Common myeloid progenitor, CD34-positive (primary cell): ENCODE measurements at places on chromosomes 5 and 9.
A peak's percentile ranks its signal among the peaks of the same experiment; 100 is the strongest.

DNA sequence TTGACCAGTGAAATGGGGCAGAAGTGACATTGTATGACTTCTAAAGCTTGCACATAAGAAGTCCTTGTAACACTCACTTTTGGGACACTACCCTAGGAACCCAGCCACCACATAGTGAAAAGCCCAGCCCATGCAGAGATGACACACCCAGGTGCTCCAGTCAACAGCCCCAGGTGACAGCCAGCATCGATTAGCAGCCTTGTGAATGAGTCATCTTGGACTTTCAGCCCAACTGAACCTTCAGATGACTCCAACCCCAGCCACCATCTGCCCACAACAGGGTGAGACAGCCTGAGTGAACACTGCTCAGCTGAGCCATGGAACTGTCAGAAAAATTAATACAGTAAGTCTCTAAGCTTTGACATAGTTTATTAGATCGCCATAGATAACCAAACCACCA lies 458.6 kb downstream of the ZSWIM6 start:
- H3K4me1 ChIP-seq = no peaks in the 10 kb centered on the region
- H3K27me3 ChIP-seq = no peaks in the 10 kb centered on the region
- H3K27ac ChIP-seq = no peak overlapping the region
- DNase-seq = no peak
- no peaks in the 10 kb centered on the region for H3K36me3 ChIP-seq

- peaks cover 10% of the 10 kb centered on the region for H3K4me1 ChIP-seq
- no peak overlapping the region for H3K27ac ChIP-seq
- no peaks in the 10 kb centered on the region for H3K36me3 ChIP-seq
- no peak overlapping the region for H3K4me3 ChIP-seq
- peak; percentile 51 for DNase-seq
Observed at GRCh38 chr5:158819840-158820620, 279.7 kb downstream of the EBF1 start.

- H3K4me3 ChIP-seq = peak within 1 kb of the TSS; percentile 72
- peak; percentile 92 for DNase-seq
- H3K36me3 ChIP-seq = peaks cover 6% of the 10 kb centered on the region
- no peaks in the 10 kb centered on the region for H3K27me3 ChIP-seq
- peaks cover 30% of the 10 kb centered on the region for H3K4me1 ChIP-seq
Observed at GRCh38 chr9:21334701-21335632, at the start of gene KLHL9. TSS of gene KLHL9 (minus strand) at chr9:21335404. CDS start at chr9:21334859, 545 bp downstream.

DNA sequence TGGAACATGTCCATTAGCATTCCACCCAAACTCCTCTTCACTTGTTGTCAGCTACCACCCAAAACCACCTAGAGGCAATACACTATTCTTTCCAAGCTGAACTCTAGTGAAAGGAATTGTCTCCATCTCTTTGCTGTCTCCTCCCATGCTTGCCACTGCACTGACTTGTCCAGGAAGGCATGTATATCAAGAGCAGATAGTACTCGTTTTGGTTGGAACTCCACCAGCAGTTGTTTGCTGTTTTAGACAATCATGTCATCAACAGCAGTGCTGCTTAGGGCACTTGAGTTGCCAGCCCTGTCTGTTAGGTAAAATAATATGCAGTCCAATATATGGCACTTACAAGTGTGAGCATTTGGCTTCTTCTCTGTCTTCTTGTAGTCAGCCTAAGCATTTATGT lies 80.0 kb upstream of the SAP30L start:
- no peak overlapping the region for H3K4me3 ChIP-seq
- no peak for DNase-seq
- no peaks in the 10 kb centered on the region for H3K4me1 ChIP-seq
- H3K36me3 ChIP-seq = no peaks in the 10 kb centered on the region
- no peak overlapping the region for H3K27ac ChIP-seq
- H3K27me3 ChIP-seq = no peaks in the 10 kb centered on the region

DNA sequence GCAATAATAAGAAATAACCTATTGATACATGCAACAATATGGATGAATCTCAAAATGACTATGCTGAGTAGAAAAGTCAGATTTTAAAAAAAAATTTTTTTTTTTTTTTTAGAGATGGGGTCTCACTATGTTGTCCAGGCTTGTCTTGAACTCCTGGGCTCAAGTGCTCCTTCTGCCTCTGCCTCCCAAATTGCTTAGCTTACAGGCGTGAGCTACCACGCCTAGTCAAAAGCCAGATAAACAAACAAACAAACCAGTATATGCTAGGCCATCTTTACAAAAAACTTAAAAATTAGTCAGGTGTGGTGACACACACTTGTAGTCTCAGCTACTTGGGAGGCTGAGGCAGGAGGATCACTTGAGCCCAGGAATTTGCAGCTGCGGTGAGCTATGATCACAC lies 79.0 kb downstream of the MED27 start:
- H3K4me3 ChIP-seq = no peak overlapping the region
- H3K27me3 ChIP-seq = no peaks in the 10 kb centered on the region
- no peaks in the 10 kb centered on the region for H3K36me3 ChIP-seq
- H3K4me1 ChIP-seq = peaks cover 26% of the 10 kb centered on the region
- DNase-seq = no peak

- no peaks in the 10 kb centered on the region for H3K4me1 ChIP-seq
- H3K36me3 ChIP-seq = no peaks in the 10 kb centered on the region
- H3K27ac ChIP-seq = no peak overlapping the region
- no peaks in the 10 kb centered on the region for H3K27me3 ChIP-seq
Observed at GRCh38 chr5:122145906-122146305, 16.6 kb downstream of the ZNF474 start.

GRCh38 chr9:134783699-134784039 lies 96.9 kb upstream of the FCN2 start:
- H3K27me3 ChIP-seq = no peaks in the 10 kb centered on the region
- H3K36me3 ChIP-seq = no peaks in the 10 kb centered on the region
- no peaks in the 10 kb centered on the region for H3K4me1 ChIP-seq
- H3K4me3 ChIP-seq = no peak overlapping the region
- no peak overlapping the region for H3K27ac ChIP-seq

DNA sequence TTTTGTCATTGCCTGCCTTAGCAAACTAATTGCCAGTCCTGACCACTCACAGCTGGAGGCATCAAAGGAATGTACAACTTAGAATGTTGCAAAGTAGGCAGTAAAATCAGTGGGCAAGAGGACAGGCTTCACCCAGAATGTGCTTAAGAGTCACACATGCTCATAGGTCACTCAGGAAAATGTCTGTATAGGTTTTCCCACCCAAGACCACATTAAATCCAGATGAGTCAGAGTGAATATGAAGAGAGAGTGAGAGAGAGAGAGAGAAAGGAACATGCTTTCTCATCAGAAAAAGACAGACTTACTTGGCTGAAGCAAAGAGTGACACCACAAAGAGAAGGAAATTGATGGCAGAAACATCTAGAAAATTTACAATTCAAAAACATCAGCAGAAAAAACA lies 37.9 kb downstream of the PLEKHG4B start:
- no peak overlapping the region for H3K4me3 ChIP-seq
- H3K27ac ChIP-seq = no peak overlapping the region
- H3K36me3 ChIP-seq = peaks cover 3% of the 10 kb centered on the region
- H3K27me3 ChIP-seq = no peaks in the 10 kb centered on the region
- no peak for DNase-seq

GRCh38 chr9:137793196-137793841 lies 84.3 kb upstream of the CACNA1B start:
- H3K27ac ChIP-seq = no peak overlapping the region
- peaks cover 82% of the 10 kb centered on the region for H3K36me3 ChIP-seq
- no peak overlapping the region for H3K4me3 ChIP-seq
- no peaks in the 10 kb centered on the region for H3K27me3 ChIP-seq
- DNase-seq = no peak

DNA sequence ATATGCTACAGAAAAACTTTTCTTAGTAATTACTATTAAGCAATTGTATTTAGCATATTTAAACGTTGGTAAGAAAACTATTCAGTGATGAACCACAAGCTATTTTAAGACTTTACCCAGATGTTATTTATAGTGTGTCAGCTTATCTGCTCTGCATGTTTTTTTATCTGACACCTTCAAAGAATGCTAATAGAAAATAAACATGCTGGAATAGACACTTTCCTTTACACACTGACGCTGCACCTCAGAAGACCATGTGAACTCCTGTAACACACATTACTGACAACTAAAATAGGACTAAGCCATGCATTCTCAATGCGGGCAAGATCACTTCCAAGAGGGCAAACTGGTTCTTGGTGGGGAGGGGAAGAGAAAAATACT lies 38.3 kb downstream of the FNIP1 start:
- no peaks in the 10 kb centered on the region for H3K36me3 ChIP-seq
- H3K4me1 ChIP-seq = peaks cover 24% of the 10 kb centered on the region
- peak; percentile 46 for DNase-seq
- no peak overlapping the region for H3K4me3 ChIP-seq

DNA sequence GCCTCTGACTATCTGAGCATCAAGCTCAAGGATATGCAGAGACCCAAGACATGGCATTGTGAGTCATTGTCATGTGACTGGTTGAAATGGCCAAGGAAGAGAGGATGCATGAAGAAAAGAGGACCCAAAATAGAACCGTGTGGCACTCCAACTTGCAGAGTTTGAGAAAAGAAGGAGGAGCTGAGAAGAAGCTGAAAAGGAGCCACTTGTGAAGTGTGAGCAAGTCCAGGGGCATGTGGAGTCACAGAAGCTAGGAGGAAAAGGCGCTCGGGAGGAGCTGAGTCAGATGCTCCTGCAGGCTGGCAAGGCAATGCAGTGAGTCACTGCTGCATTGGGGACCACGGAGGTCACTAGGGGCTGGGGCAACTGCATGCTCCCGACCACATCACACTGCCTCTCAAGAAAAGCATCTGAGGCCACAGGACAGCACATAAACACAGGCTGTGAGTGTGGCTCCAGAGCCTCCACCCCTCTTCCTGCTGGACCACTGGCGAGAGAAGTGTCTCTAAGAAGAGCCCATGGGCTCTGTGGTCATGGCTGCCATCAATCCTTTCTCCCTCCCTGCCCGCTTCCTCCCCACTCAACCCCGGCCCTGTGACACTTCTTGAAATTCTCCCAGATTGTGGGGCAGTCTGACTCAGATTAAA lies 197.6 kb downstream of the DRD1 start:
- no peak overlapping the region for H3K4me3 ChIP-seq
- no peak for DNase-seq
- H3K36me3 ChIP-seq = no peaks in the 10 kb centered on the region
- no peaks in the 10 kb centered on the region for H3K27me3 ChIP-seq
- H3K27ac ChIP-seq = no peak overlapping the region

- DNase-seq = no peak
- H3K36me3 ChIP-seq = no peaks in the 10 kb centered on the region
- H3K27ac ChIP-seq = no peak overlapping the region
- no peaks in the 10 kb centered on the region for H3K27me3 ChIP-seq
- no peaks in the 10 kb centered on the region for H3K4me1 ChIP-seq
Observed at GRCh38 chr5:173655196-173655797, 38.8 kb upstream of the BOD1 start.

DNA sequence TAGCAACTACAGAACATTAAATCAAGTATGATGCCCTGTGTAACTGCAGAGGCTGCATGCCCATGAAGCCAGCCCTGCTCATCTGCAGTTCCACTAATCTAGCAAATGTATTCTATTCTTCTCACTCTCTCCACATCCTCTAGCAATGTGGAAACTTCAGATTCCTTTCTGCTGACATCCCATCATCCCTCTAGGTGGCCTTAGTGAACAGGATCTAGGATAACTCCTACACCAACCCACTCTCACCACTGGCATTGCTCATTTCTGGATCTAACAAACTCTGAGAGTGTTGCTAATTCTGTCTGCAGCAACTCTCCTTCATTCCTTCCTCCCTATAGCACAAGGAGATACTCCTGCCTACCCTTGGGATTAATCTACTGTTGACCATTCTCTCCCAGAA lies 80.8 kb downstream of the FAM81B start:
- no peak overlapping the region for H3K27ac ChIP-seq
- H3K36me3 ChIP-seq = peaks cover 11% of the 10 kb centered on the region
- no peak for DNase-seq

DNA sequence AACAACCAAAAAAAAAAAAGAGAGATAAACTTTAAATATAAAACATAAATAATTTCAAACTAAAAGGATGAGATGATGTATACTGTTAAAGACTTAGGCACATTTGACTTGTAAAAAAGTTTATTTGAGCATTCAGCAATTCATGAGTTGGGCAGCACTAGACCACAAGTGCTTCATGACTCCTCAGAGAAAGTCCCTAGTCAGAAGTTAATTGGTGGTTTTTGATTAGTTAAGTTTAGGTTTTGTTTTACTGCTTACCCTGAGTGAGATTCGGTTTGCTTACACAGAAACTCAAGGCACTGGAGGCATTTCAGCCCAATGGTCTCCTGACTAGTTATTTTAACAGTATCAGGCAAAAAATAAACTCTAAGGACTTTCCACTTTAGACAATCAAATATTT lies 129.2 kb downstream of the MARCHF11 start:
- no peaks in the 10 kb centered on the region for H3K27me3 ChIP-seq
- no peak overlapping the region for H3K4me3 ChIP-seq
- H3K4me1 ChIP-seq = no peaks in the 10 kb centered on the region

- no peak for DNase-seq
- no peaks in the 10 kb centered on the region for H3K36me3 ChIP-seq
- H3K27ac ChIP-seq = no peak overlapping the region
- no peaks in the 10 kb centered on the region for H3K4me1 ChIP-seq
Observed at GRCh38 chr9:95722141-95722540, 153.3 kb upstream of the ERCC6L2 start.

- DNase-seq = peak; percentile 1
- no peaks in the 10 kb centered on the region for H3K4me1 ChIP-seq
- H3K27ac ChIP-seq = no peak overlapping the region
- H3K36me3 ChIP-seq = no peaks in the 10 kb centered on the region
- no peaks in the 10 kb centered on the region for H3K27me3 ChIP-seq
Observed at GRCh38 chr5:68115584-68115983, 100.0 kb upstream of the PIK3R1 start.

DNA sequence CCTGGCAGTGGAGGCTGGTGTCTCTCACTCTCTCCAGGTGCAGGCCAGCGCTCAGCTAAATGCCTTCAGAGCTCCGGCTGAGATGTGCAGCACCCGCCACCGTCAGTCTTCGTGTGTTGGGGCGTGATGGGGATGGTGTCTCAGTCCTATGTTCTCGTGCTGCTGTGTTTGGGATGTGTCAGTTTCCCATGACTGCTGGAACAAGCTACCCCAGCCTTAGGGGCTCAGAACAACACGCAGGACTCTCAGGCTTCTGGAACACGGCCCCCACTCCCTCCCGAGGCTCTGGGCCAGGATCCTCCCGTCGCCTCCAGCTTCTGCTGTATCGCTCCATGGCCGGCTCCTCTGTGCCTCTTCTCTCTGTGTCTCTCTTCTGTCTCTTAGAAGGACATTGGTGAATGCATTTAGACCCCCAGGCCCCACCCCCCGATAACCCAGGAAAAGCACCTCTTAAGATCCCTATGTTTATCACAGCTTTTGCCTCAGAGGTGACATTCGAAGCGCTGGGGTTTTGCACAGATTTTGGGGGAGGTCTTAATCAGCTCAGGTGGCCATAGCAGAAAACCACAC lies 9.6 kb upstream of the CEP72 start:
- H3K27me3 ChIP-seq = peaks cover 34% of the 10 kb centered on the region
- H3K4me3 ChIP-seq = no peak overlapping the region
- no peaks in the 10 kb centered on the region for H3K4me1 ChIP-seq

GRCh38 chr5:62283861-62284260 lies 22.1 kb upstream of the KIF2A start:
- no peak overlapping the region for H3K4me3 ChIP-seq
- no peaks in the 10 kb centered on the region for H3K36me3 ChIP-seq
- no peaks in the 10 kb centered on the region for H3K27me3 ChIP-seq
- H3K27ac ChIP-seq = no peak overlapping the region

- no peaks in the 10 kb centered on the region for H3K36me3 ChIP-seq
- H3K4me1 ChIP-seq = peaks cover 10% of the 10 kb centered on the region
- peak; percentile 22 for DNase-seq
Observed at GRCh38 chr9:69193685-69194032, 19.6 kb downstream of the TJP2 start.

- H3K4me1 ChIP-seq = no peaks in the 10 kb centered on the region
- no peak for DNase-seq
- no peak overlapping the region for H3K27ac ChIP-seq
- H3K27me3 ChIP-seq = no peaks in the 10 kb centered on the region
- no peak overlapping the region for H3K4me3 ChIP-seq
- no peaks in the 10 kb centered on the region for H3K36me3 ChIP-seq
Observed at GRCh38 chr5:152349683-152350526, 55.2 kb downstream of the NMUR2 start.
